GM12878 (cell line): ENCODE measurements at places on chromosomes 5 and 9. TPM values are rescaled to one million over a fixed set of nuclear protein-coding genes. Genes with fewer than 3 reads are reported as not detected.

DNA sequence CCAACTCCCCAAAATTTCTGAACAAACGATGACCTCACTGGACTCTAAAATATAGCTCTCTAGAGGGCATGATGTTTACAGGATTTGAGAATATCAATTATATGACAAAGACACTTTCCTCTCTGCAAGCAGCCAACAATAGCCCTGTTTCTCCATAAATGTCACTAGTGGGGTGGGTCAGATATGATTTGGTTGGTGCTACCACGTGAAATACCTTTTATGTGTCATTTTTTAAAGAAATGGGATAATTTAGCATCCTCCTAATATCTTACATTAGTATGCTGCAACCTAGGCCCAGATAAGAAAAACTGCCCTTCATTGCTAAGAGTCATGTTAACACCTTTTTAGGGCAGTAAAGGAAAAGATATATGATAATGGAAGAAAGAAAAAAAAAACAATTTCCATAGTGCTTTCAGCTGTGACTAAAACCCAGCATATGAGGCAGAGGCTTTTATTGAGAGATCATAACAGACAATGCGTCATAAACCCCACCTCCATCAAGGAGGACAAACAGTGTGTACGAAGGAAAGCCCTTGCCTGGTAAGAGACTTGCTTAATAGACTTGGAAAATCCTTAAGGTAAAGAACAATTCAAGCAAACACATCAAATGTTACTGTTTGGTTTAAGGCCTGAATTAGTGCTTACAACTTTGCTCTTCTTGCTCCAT, 372.4 kb upstream of the PAPPA start:
- no peak for DNase-seq

DNA sequence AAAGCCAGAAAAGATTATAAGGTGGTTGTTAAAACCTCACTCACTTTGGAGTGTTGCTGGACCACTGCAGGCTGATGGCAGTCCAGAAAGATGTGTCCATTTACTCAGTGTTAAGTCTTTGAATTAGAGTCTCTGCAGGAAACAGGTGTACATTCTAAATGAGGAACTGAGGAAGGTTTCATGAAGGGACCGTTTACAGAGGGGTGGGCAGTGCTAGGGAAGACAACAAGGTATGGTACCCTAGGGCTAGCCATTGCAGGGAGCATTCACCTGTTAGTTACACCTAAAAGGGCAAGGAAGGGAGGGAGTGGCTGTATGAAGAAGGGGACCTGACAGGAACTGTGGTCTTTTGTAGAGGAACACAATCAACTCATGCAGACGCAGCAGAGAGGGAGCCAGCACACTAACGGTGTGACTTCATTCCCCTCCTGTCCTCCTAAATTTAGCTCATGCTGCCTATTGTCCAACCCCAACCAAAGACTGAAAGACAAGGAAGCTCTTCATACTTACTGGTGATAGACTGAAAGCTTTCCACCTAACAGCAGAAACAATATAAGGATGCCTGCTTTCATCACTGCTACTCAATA, 32.2 kb upstream of the PAX5 start:
- no peak for DNase-seq

DNA sequence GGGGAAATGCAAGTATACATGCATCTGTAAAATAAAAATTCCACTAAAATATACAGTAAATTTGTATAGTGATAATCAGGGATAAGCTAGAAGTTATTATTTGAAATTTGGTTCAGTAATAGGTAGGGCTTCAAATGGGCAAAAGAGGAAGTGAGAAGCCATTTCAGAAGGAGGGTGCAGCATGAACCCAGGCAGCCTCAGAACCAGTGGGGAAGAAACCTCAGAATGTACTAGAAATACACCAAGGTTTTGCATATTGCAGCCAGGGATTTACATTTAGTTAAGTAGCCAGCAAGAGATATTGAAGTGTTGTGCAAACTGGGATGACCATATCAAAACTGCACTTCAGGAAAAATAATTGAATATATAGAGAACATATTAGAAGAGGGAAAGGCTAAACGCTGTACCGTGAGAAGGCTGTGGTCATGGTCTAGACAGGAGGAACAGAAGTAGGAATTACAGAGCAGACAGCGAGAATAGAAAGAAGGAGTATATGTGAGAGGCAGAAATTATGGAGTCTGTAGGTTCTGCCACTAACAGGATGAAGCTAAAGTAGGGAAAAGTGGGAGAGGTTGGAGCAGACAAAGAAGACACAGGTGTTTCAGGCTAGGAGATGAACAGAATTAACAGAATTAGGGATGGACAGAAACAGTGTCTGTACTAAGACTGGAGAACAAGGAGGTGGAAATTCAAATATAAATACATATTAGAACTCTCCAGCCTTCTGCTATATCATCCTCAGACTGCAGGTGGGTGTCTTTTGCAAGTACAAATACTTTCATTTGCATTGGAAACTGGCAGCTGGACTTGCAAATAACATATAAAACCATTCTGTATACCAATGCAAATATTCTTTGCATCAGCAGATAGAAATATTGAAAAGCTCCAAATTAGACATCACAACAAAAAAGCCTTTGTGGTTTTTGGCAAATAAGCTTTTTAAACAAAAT, 335.6 kb downstream of the ZNF608 start:
- peak; percentile 31 for DNase-seq

DNA sequence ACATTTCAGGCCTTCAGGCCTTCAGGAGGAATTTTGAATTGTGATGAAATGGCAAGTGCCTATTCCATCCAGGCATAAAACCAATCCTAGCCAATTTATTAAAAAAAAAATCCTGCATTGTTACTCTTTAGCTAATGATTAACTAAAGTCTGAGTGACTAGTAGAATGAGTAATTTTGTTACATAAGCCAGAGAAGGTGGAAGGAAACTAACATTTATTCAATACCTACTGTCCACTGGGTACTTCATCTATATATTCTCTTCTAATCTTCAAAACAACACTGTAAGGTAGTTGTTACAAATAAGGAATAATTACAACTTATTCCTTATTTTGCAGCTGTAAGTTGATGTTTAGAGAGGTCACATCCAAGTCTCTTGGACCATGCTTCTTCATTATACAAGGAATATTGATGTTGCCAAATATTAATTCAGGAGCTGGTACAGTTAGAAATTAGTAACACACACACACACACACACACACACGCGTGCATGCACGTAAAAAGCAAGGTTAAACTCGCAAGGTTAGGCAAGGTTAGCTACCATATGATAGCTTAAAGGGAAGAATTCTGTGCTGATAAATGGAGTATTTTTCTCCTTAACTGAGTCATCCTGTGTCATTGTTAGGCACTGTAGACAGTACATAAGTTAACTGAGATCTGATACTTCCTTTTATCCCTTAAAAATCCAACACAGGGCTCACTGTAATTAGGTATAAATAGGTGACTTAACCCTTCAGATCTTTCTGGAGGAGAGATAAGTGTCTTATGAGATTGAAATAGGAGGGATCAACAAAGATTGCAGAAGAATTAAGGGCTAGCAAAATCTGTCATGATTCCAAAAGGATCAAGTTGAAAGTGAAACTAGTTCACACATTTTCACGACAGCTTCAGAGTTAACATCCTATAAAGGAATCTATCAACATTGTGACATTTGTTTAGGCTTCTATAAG, 596.9 kb downstream of the PDE4D start:
- DNase-seq: no peak

- DNase-seq: no peak
These were observed 139.3 kb upstream of the NFIB start for GRCh38 chr9:14453286-14453685.

- no peak for DNase-seq
These were observed 8.3 kb downstream of the LPCAT1 start for GRCh38 chr5:1515311-1515920.

- DNase-seq: no peak
These were observed 422.7 kb upstream of the PIK3R1 start for GRCh38 chr5:67792891-67793290.

GRCh38 chr5:125489146-125489545, 742.7 kb upstream of the ZNF608 start:
- DNase-seq: no peak

DNA sequence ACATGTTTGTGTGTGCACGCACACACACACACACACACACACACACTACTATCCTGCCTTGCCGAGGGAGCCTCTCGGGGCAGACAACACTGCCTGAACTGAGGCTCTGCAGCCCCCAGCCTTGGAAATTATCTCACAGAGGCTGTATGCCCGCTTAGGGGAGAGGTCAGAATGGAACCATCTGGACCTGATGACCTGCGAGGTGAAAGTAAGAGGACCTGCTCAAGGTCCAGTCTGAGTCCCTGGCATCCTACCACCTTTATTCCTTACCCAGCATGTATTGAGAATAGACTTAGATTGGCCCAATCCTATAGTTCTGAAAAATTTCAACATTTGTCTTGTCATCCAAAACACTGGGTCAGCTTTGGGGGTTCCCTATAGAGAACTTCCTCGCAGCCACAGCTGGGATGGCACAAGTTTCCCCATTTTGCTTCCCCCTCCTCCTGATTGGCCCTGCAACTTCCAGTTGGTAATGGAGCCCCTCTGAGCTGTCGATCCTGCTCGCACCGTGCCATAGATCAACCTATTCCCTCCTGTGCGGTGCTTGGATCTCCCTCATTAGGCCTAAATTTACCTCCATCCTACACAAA, 10.2 kb downstream of the MVB12B start:
- no peak for DNase-seq

DNA sequence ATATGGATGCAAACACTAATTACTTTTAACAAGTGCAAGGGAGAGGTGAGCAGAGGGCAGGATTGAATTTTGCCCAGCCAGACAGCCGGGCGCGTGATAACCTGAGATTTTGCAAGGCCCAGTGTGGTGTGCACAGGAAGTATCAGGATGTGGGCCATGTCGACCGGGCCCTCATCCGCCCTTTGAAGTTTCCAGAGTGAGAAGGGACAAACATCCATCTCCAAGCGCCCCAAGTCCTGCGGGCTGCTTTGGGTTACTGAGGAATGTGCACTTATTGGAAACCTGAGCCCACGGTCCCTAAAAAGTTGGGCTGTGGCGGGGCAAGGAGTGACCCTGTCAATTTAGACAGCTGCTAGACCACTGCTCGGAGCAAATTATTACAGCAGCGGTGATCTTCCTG, 272.2 kb upstream of the IRX2 start:
- no peak for DNase-seq

HTR4 gene
- total RNA-seq: not detected in 2 replicates

PCDHA13 gene
- total RNA-seq: not detected in 2 replicates

PCDHGA12 gene
- 0.46 and 0.72 TPM in 2 replicates for total RNA-seq

GNG10 gene
- total RNA-seq: 12.0 and 14.5 TPM in 2 replicates
